NCI-H2081 (cell line): ENCODE measurements at places on chromosomes 1 and 21.
A peak's percentile ranks its signal among the peaks of the same experiment; 100 is the strongest.

- no peak for DNase-seq
These were observed 8.8 kb upstream of the COL16A1 start for GRCh38 chr1:31712630-31713029.

- peak; percentile 6 for DNase-seq
These were observed 527.1 kb downstream of the MRPL39 start for GRCh38 chr21:25080141-25080540.

DNA sequence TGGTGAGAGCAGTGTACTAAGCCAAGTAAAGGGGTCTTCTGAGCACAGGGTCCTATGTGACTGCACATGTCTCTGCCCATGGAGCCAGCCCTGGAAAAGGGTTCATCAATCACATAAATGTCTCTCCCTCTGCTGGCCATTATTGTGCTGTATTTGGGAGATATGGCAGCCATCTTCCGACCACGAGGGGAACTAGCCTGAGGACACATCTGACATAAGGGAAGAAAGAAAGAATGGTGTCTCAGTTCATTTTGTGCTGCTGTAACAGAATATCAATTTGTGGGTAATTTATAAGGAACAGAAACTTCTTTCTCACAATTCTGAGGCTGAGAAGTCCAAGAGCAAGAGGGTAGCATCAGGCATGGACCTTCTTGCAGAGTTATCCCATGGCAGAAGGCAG lies 55.1 kb upstream of the GJA5 start:
- no peak for DNase-seq

DNA sequence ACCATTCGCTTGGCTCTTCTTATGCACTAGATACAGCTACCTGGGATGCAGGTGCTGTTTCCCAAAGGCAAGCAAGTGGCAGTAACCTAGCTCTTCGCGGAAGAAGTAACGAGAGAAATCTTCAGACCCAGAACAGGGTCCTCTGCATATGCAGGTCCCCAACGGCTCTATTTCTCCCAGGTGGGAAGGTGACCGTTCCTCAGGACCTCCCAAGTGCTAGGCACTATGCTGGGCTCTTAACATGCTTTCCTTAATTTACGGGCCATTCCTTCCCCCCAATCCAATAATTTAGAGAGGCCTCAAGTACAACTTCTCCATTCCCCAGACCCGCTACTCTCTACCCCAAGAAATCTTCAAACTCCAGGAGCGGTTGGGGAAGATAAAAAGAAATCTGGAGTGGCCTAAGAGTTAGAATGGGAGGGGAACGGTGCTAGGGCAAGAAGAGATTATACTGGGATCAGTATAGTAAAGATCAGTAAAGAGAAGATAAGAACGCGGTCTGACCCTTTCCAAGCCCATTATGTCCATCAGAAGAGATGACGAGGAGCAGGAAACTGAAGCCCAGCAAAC lies 410 bp downstream of the TXNDC12 start:
- no peak for DNase-seq

DNA sequence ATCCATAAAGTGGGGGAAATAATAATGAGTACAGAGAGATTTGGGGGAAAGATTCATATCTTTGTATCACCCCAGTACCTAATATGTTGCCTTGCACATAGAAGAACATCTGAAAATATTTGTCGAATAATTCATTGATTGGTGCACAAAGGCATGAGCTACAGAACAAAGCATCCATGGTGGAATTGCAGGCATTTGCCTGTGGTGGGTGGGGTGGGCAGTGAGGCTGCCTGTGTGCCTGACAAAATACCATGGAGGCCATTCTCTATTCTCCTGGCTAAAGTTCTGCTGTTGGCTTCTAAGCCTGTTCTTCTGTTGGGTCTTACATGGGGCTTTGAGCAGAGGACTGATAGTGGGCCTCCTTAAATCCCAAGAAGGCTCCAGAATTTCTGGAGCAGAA lies 10.0 kb upstream of the KCNA10 start:
- DNase-seq, result no peak

DNA sequence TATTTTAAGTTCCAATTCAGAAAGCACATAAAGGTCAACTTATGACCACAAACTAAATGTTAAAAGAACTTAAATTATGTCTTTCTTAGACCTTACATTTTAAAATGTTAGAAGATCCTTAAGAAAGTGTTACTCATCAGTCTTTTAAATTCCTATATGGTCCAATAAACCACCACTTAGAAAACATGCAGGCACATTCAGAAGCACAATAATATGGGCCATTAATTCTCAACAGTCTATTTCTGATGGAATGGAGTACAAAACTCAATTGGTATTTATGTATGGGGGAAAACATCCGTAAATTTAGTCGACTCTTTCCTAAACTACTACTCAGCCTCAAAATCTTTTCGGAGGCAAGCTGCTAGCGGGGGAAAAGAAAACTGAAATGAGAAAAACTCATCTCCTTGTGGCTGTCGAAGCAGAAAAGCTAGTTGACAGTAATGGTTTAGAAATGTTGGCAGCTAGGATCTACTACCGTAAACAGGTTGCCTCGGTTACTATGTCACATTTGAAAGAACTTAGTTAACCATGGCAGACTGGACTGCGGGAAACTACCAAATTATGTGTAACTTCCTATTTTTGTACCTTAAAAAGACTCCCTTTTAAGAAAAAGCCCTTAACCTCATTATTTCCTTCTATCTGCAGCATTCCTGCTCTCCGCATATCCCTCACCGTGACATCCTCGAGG lies 1.0 kb downstream of the TRMT1L start:
- no peak for DNase-seq

GRCh38 chr1:156498432-156499193 lies 2.0 kb downstream of the MEF2D start:
- no peak for DNase-seq

GRCh38 chr21:46229133-46229922 lies 754 bp upstream of the LSS start:
- DNase-seq, result no peak

GRCh38 chr1:95780836-95781235 lies 546.8 kb downstream of the RWDD3 start:
- no peak for DNase-seq

- DNase-seq, result no peak
These were observed 59.3 kb downstream of the PLPP3 start for GRCh38 chr1:56520016-56520601.

- DNase-seq, result peak; percentile 18
These were observed 1266.0 kb upstream of the ADGRL2 start for GRCh38 chr1:80534606-80535360.

DNA sequence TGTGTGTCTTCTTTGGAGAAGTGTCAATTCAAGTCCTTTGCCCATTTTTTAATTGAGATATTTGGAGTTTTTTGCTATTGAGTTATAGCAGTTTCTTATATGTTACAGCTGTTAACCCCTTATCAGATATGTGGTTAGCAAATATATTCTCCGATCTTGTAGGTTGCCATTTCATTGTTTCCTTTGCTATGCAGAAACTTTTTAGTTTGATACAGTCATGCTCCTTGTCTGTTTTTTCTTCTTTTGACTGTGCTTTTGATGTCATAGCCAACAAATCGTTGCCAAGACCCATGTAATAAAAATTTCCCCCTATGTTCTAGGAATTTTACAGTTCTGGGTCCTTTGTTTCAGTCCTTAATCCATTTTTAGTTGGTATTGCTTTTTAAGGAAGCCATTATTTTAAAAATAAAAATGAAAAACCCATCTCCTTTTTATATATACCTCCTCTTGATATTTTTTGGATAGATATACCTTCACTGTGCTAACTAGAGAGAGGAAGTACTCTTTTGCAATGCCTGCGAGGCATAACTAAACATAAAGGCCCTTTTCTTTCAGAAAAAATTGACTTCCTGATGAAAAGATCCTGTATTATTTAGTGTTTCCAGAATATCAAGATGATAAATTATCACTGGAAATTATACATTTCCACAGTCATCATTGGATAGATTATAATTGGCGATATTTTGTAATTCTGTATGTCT lies 127.8 kb downstream of the HS2ST1 start:
- no peak for DNase-seq

GRCh38 chr21:36704281-36704957 lies 5.5 kb downstream of the SIM2 start:
- DNase-seq, result no peak

DNA sequence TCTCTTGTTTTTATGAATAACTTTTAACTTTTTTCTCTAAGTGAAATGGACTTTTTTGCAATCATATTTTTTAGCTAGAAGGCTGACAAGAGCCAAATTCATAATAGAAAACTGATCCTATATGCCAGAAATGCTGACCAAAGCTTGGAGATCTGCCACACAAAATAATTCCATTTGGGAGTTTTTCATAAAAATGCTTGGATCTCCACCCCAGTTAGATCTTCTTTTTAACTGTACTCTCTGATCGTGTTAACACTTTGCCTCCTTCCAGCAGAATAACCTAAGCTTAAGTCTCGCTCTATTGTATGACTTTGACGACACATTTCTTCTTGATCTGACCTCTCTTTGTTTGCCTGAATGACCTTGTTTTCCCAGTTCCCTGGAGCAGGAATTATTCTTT lies 16.8 kb downstream of the FLG2 start:
- DNase-seq, result no peak

DNA sequence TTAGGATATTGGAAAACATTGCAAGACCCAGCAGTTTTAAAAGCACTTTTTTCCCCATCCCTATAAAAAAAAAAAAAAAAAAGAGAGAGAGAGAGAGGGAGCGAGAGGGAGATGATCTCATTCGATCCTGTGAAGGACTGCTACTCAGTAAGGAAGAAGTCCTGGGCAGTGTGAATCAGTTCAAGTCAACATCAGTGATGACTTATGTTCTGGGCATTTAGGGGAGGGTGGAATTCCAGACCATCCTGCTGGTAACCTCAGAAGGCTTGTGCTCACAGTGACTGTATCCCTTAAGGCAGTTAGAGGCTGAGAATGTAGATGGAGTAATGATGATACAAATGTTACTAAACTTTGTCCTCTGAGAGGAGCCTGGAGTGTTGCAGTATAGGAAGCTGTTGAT lies 151.4 kb downstream of the TGFB2 start:
- DNase-seq, result no peak

DNA sequence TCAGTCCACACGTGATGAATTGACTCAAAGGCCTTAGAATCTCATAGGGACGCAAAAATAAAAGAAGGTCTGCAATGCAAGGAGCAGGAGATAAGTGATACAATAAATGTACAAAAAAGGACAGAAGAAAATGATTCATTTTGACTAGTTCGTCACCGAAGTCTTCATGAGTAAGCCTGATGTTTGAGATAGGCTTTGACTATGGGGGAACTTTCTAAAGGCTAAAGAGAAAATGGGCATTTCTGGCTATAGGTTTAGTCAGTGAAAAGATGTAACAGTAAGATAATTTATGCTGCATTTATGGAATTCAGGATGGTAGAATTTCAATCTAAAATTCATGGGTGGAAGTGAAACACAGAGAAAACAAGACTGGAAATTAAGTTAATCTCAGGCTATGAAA lies 163.0 kb downstream of the ADGRL4 start:
- DNase-seq, result no peak

DNA sequence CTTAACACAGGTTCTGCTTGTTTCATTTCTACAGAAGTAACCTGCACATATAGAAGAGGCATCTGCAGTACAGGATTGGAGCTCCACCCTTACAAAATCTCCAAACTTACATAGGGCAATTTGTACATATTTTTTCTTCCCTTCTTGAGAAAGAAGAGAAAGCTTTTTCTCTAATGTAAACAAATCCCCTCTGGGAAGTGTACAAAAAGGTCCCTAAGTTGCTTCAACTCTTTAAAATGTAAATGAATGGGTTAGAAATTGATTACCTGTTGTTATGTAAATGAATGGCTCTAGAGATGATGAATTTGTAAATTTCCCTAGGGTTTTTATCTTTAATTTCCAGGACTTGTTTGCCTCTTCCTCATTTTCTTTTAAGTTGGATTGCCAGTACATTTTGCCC lies 1183.7 kb downstream of the MRPL39 start:
- no peak for DNase-seq

GRCh38 chr1:97820470-97821188 lies 100.2 kb downstream of the DPYD start:
- peak; percentile 54 for DNase-seq

- no peak for DNase-seq
These were observed 345.3 kb downstream of the MATN1 start for GRCh38 chr1:30378003-30378596.

DNA sequence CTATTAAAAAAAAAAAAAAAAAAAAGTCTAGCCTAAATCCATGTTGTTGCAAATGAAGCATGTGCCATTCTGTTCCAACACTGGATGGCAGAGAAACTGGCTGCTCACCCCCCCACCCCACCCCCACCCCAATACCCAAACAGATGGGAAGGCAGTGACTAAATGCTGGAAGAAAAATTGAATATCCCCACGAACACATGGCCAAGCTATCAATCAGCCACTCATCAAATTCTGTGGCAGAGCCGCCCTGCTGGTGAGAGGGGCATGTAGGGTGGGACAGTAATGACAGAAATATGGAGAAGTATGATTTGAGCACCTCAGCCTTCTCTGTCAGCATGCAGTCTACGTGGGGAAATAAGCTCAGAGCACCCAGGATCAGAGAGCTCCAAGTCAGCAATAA lies 34.1 kb downstream of the OPTC start:
- no peak for DNase-seq

- no peak for DNase-seq
These were observed 162.8 kb downstream of the NTPCR start for GRCh38 chr1:233113009-233113879.

- DNase-seq, result no peak
These were observed 69.3 kb downstream of the MAN1A2 start for GRCh38 chr1:117436513-117436912.

DNA sequence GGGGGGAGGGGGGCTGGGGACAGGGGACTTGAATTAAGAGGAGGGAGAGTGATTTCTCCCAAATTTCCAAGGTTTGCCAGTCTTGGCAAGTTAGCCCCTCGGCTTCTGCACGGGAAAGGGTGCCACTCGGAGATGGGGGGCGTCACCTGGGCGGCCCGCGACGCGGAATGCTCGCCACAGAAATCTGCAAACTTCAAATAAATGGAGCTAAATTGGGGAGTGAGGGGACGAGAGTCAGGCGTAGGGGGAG lies 885 bp upstream of the SSBP3 start:
- DNase-seq, result no peak

DNA sequence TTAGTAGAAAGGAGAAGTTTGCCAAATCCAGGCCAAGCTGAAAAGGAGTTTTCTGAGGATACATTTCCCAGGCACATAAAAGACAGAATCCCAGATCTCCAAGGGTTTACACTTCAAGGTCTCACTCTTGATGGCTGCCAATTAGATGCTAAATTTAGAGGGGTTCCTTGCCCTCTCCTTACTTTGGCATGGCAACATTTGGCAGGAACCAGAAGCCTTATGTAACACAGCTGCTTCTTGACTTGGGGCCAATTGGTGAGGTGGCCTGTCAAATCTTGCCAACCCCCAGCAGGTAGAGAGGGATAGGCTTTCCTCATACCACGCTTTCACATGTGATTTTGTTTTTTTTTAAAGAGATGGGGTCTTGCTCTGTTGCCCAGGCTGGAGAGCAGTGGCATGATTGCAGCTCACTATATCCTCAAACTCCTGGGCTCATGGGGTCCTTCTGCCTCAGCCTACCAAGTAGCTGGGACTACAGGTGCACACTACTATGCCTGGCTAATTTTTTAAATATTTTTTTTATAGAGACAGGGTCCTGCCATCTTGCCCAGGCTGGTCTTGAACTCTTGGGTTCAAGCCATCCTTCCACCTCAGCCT lies 25.2 kb upstream of the NKAIN1 start:
- no peak for DNase-seq

- no peak for DNase-seq
These were observed 138.3 kb upstream of the KAZN start for GRCh38 chr1:14460173-14460572.
